ENCODE measurements at places on chromosomes 4 and X. TPM values are rescaled to one million over a fixed set of nuclear protein-coding genes. Genes with fewer than 3 reads are reported as not detected.

Gene PRDM8
- total RNA-seq: 26.6 TPM

Gene FMR1NB
- 15.3 TPM for total RNA-seq

Gene MAP3K15
- total RNA-seq: 0.09 TPM

- DNase-seq: no peak
These were observed 34.7 kb downstream of the P2RY8 start for GRCh38 chrX:1502241-1502640.

DNA sequence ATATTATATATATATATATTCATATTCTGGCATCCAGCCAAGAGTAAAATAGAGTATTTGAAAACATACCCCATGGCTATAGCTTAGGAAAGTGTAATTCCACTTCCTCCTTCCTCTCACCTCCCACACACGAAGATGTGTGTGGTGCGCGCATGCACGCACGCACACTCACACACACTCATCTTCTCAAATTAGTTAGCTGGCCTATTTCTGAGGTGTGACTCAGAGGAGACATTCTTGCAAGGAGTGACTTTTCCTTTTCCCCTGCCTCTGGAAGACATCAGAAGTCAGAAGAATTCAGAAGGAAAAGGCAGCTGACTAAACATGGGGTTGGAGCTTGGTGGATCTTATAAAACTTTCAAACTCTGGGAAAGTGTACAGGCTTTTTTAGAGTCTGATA lies 8.8 kb downstream of the ENPEP start:
- DNase-seq: no peak

Gene TNIP3
- not detected for total RNA-seq

Gene CT45A2
- total RNA-seq: not detected

DNA sequence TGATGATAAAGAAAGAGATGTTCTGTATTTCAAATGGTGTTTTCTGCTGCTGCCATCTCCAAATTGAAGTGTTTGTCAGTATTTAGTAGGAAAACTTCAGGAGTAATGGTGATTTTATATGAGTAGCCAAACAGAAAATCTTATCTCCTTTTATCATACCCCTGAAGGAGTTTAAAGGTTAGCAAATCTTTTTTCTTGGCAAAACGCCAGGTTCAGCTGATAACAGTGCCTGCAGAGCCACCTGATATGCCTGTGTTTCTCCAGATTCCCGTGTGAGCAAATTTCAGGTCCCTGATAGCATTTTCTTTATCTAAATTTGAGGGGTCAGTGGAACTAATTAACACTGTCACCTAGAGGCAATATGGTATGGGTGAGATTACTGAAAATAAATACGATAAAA lies 65.8 kb upstream of the ETNPPL start:
- DNase-seq: no peak

DNA sequence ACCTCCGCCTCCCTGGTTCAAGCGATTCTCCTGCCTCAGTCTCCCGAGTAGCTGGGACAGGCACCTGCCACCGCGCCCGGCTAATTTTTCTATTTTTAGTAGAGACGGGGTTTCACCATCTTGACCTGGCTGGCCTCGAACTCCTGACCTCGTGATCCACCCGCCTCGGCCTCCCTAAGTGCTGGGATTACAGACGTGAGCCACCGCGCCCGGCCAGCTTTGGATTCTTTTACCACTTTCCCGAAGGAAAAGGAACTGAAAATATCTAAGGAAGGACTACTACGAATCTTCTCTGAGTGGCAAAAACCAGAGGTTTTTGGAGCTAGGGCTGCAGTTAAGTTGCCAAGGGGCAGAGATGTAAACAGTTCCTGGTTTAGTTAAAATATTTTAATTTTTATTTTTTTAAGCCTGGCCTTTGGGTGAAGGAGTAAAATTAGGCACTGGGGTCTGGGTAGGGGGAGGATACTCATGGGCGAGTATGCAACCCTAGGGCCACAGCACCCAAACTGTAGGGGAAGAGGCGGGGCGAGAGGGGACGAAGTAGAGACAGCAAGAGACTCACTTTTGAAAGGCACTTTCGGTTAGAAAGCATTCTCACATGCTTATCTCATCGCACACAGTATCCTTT lies 525 bp upstream of the CISD2 start:
- DNase-seq: no peak

Gene APBB2
- total RNA-seq: 56.6 TPM

Gene ATP10D
- total RNA-seq: 17.0 TPM

Gene TRO
- 24.3 TPM for total RNA-seq

DNA sequence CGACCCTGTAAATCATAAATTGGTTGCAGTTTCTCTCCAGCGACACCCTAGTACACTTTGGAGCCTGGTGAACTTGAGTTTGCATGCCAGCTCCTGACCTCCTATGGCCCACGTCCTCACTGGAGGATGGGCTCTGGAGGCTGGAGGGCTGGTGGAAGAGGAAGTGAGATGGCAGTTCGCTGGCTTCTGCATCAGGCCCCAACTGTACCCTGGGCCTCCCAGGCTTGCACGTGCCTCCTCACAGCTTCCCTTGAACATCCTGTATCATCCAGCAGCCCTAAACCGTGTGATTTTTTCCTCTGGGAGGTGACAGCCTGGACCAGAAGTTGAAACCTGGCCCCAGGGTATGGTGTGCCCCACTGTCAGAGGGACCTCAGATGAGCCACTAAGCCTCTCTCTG lies 78.5 kb downstream of the HTRA3 start:
- DNase-seq: no peak

Gene FANCB
- total RNA-seq: 2.4 TPM

GRCh38 chr4:165070560-165070959 lies 16.9 kb downstream of the TRIM75 start:
- no peak for DNase-seq

- DNase-seq: no peak
These were observed 107.3 kb downstream of the CPEB2 start for GRCh38 chr4:15109600-15109999.

DNA sequence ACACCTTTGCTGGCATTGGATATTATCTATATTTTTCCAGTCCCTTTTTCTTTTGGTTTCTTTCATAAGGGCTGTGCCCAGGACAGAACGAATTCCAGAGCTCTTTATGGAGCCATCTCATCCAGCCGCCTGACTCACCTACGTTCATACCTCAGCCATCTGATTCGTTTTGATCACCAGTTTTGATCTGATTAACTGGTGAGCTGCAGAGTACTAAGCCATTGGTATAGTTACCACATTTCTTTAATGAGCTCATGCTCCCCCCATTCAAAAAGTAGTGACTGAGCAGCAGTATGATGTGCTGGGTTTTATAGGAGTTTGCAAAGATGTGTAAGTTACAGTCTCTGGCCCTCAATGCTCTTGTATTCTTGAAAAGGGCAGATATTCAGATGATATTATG lies 43.0 kb upstream of the CDKN2AIP start:
- DNase-seq: no peak

DNA sequence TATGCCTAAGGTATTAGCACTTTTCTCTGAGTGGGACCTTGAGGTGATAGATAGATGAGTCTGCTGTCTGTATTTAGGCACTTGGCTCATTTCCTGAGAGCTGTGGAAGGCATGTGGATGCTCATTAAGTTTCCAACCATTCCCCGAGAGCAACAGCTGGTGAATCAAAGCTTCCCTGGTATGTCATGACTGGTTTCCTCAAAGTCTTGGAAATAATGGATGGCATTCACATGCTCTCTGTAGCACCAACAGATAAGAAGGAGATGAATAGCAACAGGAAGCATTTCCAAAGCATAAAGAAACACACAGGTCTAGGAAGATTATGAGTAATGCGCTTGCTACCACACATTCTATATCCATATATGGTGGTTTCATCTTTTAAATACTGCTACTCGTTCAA lies 118.3 kb upstream of the ETNPPL start:
- DNase-seq: no peak

GRCh38 chr4:106746451-106746850 lies 289.7 kb downstream of the DKK2 start:
- DNase-seq: no peak

- DNase-seq: no peak
These were observed 3.8 kb downstream of the GABRE start for GRCh38 chrX:151970661-151971060.

Gene KLHL4
- 31.1 TPM for total RNA-seq

Gene ATP8A1
- 74.0 TPM for total RNA-seq

DNA sequence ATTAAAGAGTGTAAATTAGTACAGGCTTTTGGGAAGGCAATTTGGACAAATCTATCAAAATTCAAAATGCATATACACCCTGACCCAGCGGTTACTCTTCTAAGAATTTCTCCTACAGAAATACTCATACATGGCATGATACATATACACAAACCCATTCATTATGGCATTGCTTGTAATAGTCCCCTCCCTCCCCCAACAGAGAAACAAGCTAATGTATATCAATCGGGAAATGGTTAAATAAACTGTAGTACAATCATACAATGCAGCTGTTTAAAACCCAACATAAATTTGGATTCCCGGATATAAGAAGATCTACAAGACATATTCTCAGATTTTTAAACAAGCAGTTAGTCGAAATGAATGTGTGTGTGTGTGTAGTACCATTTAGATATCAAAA lies 808 bp downstream of the HUWE1 start:
- no peak for DNase-seq

- DNase-seq: no peak
These were observed 190.3 kb downstream of the DHX15 start for GRCh38 chr4:24394041-24394440.

DNA sequence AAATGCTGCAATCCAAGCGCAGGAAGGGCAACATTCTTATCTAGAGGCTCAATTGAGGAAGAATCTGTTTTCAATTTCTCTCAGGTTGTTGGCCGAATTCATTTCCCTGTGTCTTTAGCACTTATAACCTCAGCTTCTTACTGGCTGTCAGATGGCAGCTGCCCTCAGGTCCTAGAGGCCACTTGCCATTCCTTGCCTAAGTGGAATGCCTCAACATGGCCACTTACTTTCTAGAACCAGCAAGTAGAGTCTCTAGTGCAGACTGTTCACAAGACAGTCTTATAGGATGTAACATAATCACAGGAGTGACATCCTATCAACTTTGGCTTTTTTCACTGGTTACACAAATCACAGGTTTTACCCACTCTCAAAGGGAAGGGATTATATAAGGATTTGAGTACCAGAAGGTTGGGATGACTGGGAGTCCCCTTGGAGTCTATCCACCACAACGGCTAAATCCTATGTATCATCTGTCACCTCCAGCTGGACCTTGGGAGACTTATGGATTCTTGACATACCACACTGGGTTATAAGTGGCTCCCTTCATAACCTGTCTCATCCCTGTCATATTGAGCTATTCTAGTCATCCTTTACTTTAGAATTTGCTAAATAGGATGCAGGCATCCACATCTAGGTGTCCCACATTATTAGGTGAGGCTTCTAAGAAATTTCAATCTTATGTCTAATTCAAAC lies 297.9 kb upstream of the CTSO start:
- DNase-seq: no peak

Gene DCAF8L2
- 107 TPM for total RNA-seq

- DNase-seq: no peak
These were observed 274.1 kb upstream of the MAGEB2 start for GRCh38 chrX:29941287-29941686.

Gene COX7B2
- not detected for total RNA-seq

Gene GAB3
- 12.8 TPM for total RNA-seq

DNA sequence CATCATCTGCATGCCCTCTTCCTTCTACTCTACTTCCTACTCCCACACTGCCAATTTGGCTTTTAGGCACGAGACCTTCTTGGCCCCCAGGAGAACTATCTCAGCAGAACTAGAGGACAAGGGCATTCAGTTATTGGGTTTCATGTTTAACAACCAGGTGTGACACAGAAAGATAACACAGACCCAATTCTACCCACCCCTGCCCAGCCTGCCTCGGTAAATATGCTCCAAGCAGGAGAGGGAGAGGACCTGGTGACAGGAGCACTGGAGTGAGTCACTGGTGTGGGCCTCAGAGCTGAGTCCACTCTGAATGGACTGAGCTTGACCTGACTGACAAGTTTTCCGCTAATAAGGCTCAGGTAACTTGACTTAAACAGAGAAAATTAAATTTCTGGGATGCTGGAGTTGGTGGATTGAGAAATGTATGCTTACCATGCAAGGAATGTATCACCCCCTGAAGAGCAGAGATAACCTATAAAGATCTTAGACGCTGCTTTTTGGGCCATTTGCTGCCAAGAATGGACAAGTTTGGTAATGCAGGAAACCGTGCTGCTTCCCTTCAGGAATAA lies 52.5 kb downstream of the CASP3 start:
- DNase-seq: no peak

- DNase-seq: no peak
These were observed 99.3 kb upstream of the GRIA3 start for GRCh38 chrX:123084797-123085196.

Gene ATP7A
- 9.8 TPM for total RNA-seq

GRCh38 chr4:109206620-109207019 lies 95.8 kb downstream of the COL25A1 start:
- no peak for DNase-seq

Gene ZFYVE28
- total RNA-seq: 6.6 TPM

Gene ANOS1
- total RNA-seq: 31.9 TPM

GRCh38 chr4:106565727-106566126 lies 197.1 kb upstream of the GIMD1 start:
- DNase-seq: no peak

DNA sequence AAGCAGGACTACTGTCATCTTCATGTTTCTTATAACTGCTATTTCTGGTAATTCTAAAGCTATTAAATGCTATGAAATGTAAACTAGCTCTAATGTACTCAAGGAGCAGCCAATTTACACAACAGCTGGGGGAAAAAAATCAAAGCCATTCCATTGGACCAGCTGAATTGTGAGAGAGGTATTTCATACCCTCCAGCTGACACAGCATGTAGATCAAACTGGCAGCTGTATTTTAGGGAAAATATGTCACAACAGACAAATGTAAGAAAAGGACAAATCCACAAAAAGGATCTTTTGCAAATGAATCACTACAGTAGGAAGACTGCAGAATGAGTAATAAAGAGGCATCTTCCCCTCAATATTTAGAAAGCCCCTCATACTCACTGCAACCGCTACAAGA lies 65.2 kb upstream of the FAM47B start:
- no peak for DNase-seq

DNA sequence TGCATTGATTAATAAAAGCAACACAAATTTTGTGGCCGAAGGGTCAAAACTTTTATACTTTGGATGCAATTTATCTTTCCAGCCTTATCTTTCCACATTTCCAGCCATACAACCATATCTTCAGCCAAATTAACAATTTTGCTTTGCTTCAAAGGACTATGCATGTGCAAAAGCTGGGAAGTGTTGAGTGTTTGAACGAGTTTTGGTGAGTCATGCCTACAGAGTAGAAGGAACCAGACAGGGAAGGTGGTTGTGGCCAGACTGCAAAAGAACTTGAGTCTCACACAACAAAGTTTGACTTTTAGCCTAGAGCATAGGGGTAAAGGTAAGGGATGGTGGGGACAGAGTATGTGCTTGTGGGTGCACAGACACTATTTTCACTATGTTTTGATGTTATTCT lies 53.0 kb upstream of the GABRA2 start:
- no peak for DNase-seq
